ENCODE measurements at places on chromosomes 5 and 9.
A peak's percentile ranks its signal among the peaks of the same experiment; 100 is the strongest.

- DNase-seq, result no peak
Observed at GRCh38 chr5:170809551-170809950, 26.0 kb downstream of the GABRP start.

DNA sequence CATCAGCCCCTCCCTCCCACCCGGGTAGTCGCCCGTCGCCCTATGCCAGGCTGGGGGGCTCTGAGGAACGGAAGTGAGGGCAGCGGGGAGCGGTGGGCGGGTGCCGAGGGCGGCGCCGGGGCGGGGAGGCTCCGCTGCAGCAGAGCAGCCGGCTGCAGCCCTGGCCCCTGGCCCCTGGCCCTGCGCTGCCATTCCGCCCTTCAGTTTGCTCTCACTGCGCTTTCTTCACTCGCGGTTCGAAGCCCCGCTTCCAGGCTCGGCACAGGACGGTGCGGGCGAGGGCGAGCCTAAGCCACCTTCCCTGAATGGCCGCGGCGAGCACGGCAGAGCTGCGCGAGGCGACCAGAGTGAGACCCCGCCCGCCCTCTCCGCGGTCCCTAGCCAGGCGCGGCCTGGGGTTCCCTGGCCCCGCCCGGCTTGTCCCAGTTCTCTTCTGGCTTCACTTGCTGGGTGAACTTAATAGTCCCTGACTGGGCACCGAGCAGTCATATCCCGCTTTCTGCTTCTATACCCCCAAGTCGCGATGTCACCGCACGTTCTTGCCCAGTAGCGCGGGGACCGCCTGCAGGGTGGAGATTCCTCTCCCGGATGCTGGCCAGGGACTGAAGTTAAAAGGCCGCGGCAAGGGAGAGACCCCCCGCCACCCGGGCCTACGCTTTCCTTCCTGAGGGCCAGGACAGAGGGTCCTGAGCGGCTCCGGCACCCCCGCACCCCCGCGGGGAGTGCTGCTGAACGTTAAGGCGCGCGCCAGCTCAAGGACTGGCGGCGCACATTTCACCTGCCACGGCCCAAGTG, 623 bp upstream of the TRIM36 start:
- DNase-seq, result no peak

DNA sequence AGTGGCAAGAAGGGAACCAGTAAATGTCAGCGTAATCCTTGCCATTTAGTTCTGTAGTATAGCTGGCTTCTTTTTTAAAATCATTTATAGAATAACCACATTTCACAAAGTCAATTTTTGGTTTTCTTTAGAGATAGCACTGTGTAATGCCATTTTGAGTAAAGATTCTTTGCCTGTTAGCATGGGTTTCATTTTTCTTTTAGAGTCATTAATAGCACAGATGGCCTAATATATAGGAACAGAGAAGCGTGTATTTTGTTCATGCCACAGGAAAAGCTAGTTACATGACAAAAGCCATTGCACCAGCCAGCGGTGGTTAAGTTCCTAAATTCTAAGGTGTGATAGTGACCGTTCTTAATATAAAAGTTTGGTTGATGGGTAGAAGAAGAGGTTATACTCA, 1363.9 kb downstream of the MAT2B start:
- DNase-seq, result no peak

- no peak for DNase-seq
Observed at GRCh38 chr5:3601061-3601710, 5.6 kb downstream of the IRX1 start.

DNA sequence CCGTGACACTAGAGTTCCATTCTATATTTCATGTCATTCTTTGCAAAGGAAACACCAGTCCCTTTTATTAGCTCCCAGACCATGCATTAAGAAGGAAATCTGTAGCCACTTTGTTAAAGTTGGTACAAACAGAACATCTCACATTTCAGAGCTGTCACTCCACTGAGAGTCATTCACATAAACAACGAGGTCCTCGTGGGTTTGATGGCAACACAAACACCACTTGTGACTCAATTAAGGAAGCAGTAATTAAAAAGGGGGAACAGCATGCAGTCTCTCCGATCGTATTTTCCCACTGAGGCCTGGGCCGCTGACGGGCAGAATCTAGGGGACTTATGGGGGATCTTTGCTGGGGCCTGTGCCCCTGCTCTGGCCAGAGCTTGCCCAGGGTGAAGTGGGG, 94.2 kb upstream of the ZNF618 start:
- DNase-seq, result no peak

DNA sequence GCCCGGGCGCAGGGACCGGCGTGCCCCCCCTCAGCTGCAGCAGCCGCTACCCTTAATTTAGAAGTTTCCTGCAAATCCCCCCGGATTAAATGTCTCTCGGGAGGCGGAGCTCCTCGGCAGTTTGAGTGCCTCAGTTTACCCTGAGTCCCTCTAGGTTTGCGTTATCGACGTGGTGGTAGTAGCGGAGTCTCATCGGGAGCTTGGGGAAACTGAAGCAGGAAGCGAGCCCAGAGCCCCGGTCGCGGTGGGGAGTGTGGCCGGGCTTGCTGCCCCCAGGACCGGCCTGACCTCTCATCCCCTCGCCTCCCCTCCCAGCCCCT, 529 bp upstream of the TPM2 start:
- DNase-seq, result no peak

GRCh38 chr5:20680718-20681302, 692.8 kb upstream of the CDH18 start:
- DNase-seq, result no peak

GRCh38 chr5:178398901-178399700, 166.5 kb upstream of the PHYKPL start:
- DNase-seq, result peak; percentile 32

Measured in femur (tissue), 1 donor.